ENCODE measurements at places on chromosomes 12 and 14.
A peak's percentile ranks its signal among the peaks of the same experiment; 100 is the strongest.

- no peak for DNase-seq
These were observed 50.1 kb upstream of the HIF1A start for GRCh38 chr14:61645247-61645646.

DNA sequence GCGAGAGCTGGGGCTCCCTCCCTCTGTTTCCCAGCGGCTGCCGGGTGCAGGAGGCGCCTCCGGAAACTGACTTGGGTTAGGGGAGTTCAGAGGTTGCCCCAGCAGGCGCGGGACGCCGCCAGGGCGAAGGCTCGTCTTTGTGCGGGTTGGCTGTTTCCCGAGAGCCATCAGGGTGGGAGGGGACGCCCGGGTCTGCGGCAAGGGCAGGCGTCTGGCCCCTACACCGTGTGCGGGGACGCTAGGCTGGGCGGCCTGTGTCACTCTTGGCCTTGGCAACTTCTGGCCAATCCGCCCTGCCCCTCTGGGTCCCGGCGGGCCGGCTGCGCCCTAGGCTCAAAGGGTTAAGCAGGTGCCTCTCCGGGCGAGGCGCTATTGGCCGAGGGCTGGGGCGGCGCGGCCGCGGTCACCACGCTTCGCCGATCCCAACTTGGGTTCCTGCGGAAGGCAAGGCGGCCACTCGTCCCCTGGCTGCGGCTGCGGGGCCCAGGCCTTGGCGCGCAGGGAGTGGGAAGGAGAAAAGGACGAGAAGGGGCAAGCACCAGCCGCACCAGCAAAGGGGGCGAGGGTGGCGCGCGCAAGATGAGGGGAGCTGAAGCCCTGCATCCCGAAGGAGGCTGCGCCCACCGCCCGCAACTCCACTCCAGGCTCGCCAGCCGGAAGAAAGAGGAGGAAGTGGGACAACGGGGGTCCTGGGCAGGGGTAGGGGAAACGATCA lies 5.6 kb upstream of the NPAS3 start:
- DNase-seq, result no peak

GRCh38 chr12:50055831-50056638 lies 1.4 kb upstream of the ASIC1 start:
- peak; percentile 59 for DNase-seq

- no peak for DNase-seq
These were observed 80.9 kb downstream of the FRMD6 start for GRCh38 chr14:51732494-51733112.

DNA sequence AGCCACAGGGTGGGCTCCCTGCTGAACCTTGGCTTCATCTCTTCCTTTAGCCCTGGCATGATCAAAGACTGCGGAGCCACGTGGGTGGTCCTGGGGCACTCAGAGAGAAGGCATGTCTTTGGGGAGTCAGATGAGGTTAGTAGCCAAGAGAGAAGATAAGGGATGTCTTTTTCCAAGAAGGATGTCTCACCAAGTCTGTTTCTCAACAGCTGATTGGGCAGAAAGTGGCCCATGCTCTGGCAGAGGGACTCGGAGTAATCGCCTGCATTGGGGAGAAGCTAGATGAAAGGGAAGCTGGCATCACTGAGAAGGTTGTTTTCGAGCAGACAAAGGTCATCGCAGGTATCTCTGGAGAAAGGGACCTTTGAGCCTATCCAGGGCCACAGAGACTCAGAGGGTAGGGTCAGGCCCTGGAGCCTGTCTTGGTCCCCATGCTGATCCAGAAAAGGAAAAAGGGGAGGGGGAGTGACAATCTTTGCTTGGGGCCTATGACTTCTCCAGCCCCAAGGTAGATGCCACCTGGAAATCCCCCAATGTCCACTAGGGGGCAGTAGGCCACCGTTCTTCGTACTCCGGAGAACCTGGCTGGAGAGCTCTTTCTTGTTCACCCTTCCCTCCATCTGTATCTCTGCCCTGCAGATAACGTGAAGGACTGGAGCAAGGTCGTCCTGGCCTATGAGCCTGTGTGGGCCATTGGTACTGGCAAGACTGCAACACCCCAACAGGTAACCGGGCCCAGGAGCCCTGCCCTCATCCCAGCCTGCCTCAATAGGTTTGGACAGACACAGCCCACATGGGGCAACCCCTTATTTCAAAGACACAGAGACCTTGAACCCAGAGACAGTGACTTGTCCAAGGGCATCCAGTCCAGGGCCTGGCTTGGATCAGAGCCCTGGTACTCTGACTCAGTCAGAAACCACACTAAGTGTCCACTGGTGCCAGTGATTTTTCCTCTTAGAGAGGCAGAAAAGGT lies 2.0 kb downstream of the TPI1 start:
- peak; percentile 61 for DNase-seq

- DNase-seq, result no peak
These were observed 39.1 kb upstream of the STAB2 start for GRCh38 chr12:103547929-103548328.

DNA sequence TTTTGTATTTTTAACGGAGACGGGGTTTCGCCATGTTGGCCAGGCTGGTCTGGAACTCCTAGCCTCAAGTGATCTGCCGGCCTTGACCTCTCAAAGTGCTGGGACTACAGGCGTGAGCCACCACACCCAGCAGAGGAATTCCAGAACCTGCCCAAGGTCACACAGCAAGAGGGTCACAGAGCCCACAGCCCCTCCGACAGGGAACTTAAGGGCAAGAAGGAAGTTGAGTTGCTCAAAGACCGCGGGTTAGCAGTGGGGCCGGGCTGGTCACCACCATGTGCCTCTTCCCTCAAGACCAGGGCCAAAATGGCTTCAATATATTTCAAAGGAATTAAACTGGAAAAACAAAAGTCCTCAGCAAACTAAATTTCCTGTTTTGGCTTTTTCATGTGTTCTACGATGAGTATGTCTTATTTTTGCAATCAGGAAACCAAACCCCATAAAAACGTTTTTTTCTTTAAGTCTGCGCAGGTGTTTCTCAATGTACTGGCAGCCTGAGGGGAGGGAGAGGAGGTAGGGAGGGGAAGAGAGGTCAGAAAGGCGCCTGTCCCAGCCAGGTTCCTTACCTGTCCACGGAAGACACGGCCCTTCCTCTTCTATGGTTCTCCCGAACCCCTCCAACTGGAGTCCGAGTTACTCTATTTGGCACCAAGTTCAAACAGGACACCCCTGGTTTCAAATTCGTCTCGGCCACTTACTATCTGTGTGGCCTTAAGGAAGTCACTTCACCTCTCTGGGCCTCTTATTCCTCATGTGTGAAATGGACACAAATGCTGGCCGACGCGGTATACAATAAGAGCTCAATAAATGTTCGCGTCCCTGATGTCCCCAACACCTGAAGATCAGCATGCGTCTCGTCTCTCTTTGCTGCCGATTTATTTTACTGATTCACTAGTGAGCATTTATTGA lies 778 bp downstream of the SLC8B1 start:
- DNase-seq, result peak; percentile 15

- DNase-seq, result no peak
These were observed 133.2 kb downstream of the RAD51B start for GRCh38 chr14:67952786-67953185.

DNA sequence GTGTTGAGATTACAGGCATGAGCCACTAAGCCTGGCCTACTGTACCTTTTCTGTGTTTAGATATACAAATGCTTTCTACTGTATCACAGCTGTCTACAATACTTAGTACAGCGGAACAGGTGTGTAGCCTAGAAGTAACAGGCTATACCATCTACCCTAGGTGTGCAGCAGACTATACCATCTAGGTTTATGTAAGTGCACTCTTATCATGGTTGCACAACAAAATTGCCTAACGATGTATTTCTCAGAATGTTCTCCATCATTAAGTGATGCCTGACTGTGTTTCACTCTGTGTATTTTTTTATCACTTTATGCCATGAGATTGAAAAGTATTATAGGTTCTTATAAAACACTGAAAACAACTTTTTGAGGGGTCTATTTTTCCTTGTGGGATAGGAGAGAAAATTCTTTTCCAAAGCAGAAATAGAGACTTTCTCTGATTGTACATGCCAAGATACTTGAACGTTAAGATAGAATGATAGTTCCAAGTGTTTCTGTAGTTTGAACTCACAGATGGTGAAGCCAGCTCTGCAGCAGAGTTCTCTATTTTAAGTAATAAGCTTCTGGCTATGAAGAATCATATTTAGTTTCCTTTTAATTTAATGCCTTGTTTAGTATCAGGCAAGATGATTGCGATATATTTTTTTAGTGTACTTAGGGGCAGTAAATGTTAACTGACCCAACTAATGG lies 17.0 kb downstream of the TMPRSS12 start:
- DNase-seq, result no peak

DNA sequence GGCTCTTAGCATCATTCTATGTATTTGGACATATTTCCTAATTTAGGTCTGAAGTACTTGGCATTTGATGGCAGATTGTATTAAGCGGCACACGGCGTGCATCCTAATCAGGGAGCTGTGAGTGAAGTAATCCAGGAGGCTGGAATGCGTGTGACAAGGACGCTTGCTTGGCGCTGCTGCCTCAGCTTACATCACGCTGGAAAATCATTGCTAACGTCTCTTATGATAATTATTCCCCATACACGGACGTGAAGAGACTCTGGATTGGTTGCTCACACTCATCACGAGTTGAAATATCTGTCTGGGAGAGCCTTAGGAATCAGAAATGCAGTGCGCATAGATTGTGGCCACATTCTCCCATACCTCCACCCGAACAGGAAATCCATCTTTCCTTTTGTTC lies 85.3 kb downstream of the FBXW8 start:
- DNase-seq, result no peak

DNA sequence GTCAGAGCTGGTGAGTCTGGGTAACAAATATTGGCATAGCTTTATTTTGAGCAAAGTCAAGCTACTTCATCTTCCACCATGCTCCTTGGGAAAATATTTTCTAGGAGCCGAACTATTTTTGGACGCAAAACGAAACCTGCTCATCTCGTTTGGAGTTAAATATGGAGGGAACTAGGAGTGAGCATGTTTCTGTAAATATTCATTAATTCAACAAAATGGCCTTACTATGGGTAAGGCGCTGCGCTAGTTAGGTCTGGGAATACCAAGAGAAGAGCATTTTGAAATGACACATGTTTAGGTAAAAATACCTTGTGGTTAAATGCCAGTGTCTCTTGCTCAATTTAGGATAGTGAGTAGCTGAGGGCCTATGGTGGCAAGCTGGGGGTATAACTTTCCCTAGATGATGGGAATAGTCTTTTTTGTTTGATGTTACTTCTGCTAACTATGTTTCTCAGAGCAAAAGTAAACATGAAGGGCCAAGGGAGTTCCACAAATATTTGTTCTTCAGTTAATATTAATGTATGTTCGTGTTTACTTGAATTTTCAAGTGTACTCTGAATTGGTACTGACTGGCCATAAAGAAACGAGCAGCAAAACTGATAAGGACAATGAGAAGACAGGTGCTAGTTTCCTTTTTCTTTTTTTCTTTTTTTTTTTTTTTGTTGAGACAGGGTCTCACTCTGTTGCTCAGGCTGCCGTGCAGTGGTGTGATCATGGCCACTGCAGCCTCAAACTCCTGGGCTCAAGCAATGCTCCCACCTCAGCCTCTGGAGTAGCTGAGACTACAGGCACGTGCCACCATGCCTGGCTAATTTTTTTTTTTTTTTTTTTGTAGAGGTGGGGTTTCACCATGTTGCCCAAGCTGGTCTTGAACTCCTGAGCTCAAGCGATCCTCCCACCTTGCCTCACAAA lies 77.7 kb downstream of the MAP1LC3B2 start:
- no peak for DNase-seq

- peak; percentile 59 for DNase-seq
These were observed 30.1 kb downstream of the NRDE2 start for GRCh38 chr14:90301668-90302090.

- DNase-seq, result no peak
These were observed 57.5 kb downstream of the CHST11 start for GRCh38 chr12:104514092-104514810.

DNA sequence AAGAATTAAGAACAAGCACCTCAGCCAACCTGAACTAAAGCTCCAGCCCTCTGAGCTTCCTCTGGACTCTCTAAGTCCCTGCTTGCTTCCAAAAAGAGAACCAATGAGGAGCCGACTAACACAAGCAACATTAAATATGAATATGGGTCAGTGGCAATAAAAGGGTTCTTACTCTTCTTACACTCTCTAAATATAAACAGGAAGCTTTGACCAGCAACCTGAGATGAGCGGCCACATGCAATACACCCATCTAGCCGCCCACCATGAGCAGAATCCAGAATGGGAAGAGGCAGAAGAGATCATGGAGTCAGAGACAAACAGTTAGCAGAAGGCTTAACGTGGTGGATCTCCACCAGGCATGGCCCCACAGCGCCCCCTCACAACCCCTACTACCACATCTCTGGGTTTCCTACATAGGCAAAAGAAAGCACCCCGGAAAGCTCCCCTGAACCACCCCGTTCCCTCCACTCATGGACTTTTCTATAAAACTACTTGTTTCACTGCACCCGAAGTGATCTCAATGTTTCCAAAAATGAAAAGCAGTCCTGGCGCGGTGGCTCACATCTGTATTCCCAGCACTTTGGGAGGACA lies 59.4 kb downstream of the TTC7B start:
- no peak for DNase-seq

GRCh38 chr12:27818401-27818918 lies 38.4 kb upstream of the MANSC4 start:
- DNase-seq, result no peak

GRCh38 chr12:128467882-128468281 lies 200.9 kb downstream of the TMEM132C start:
- DNase-seq, result no peak

GRCh38 chr14:77859934-77860570 lies 60.1 kb downstream of the ADCK1 start:
- DNase-seq, result no peak

GRCh38 chr12:130728158-130729058 lies 12.3 kb upstream of the RIMBP2 start:
- DNase-seq, result no peak

Measured in bronchial epithelial cell (primary cell).